Muscle of back (tissue), 13 donors: ENCODE measurements at places on chromosomes 5 and 9. TPM values are rescaled to one million over a fixed set of nuclear protein-coding genes. Genes with fewer than 3 reads are reported as not detected.

DNA sequence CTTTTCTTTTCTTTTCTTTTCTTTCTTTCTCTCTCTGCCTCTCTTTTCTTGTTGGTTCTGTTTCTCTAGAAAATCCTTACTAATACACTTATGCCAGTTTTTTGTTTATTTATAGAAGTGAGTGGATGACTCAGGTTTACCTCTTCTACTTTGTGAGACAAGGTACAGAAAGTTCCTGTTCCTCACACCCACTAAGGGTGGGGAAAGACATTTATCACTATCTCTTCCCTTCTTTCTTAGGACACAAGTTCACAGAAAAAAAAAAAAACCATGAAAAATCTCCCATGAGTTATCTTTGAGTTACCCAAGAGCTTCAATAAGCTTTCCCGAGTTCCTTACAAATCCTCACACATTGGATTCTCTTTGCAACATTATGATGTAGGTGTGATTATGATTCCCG lies 60.9 kb upstream of the CD180 start:
- no peak for DNase-seq

DNA sequence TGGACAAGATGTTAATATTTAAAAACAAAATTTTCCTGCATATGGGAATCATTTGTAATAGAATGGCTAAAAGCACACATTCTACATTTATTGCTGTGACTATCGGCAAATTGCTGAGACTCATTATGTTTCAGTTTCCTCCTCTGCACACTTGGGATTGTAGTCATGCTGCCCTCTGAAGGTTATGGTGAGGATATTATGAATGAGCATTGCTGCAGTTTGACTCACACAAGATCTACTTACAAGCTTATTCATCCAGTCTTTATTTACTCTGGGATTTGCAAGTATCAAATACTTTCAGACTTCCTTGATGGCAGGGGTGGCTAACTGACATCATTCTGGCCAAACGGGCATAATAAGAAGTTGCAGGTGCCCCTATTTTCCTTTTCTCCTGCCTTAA lies 9.5 kb upstream of the NFIL3 start:
- no peak for DNase-seq

Gene MSH3
- polyA plus RNA-seq = 10.4 TPM

DNA sequence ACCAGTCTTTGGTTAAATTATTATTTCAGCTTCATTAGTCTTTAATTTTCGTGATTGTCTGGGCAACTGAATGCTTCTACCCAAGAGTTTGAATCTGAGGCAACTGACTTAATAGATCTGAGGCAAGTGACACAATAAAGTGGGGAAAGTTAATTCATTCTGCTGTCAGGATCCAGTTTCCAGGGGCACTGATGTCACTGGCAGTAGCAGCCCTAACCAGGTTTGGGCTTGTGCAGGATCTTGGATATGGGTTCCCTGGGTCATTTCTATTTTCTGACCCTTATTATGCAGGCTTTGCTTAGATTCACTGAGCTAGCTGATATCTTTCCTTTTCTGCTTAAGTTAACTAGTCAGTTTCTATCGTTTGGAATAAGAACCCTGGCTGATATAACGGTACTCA lies 9.6 kb downstream of the SREK1IP1 start:
- no peak for DNase-seq

DNA sequence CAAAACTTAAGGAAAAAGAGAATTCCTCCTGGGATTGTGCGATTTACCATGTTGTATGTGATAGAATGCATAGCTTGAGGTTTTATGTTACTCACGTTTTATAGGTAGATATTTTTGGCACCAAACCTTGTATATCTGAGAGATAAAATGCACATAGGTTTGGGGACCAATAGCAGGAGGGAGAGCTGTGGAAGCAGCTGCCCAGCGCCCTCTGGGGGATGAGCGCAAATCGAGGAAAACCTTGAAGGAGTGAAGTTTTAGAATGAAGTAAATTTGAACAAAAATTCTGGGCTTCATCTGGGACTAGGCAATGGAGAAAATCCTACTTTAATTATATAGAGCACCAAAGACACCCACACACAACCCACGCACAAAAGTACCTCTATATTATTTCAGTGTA lies 197.0 kb downstream of the ADCY2 start:
- DNase-seq = peak; percentile 7

DNA sequence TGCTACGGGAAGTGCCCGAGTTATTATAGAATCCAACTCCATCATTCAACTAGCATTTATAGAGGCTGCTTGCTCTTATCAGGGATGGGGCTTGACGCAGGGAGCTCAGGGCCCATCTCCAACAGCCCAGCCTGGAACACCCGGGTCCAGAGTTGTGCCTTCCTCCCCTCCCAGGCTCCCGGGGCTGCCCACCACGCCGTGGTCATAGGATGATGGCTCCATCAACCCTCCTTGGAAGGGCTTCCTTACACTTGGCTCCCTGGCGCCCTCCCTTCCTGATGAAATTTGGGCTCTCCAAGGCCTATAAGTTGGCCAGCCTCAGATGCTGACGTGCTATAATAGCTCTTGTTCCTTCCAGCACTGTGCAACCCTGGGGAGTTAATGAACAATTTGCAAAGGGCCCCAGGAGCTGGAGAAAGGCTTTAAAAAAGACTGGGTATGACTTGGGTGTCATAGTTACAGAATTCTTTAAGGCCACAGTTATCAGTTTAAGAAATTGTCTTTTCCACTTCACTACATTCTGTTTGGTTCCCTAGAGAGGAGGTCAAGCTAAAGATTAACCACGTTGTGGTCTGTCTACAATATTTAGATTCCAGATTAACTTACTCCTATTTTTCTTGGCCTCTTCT lies 42.5 kb upstream of the GADD45G start:
- no peak for DNase-seq

DNA sequence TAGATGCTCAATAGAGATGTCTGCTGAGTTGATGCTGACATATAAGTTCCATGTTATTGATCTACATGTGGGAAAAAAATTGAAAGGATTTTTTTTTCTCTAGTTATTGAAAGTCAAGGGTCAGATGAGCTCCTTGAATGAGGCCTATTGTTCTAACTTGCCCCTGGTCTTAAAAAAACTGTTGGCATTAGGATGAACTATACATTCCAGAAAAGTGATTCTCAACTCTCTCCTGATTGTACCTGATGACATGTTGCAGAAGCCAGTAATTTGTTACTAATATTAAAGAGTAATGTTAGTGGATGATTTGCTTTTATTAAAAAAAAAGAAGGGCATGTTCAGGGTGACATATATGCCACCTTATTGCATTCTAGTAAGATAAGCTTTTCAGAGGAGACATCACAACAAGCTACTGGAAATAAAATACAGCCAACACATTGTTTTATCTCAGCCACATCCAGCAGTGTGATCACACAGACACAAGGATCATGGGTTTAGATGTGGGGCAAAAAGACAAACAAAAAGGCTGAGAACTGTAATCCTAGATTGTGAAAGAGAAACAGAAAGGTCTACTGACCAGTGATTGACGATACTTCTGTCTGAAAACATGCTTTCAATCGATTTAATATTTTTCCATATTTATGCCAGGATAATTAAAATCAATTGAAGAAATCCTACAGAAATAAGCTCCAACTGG lies 1314.1 kb upstream of the C9orf72 start:
- no peak for DNase-seq

DNA sequence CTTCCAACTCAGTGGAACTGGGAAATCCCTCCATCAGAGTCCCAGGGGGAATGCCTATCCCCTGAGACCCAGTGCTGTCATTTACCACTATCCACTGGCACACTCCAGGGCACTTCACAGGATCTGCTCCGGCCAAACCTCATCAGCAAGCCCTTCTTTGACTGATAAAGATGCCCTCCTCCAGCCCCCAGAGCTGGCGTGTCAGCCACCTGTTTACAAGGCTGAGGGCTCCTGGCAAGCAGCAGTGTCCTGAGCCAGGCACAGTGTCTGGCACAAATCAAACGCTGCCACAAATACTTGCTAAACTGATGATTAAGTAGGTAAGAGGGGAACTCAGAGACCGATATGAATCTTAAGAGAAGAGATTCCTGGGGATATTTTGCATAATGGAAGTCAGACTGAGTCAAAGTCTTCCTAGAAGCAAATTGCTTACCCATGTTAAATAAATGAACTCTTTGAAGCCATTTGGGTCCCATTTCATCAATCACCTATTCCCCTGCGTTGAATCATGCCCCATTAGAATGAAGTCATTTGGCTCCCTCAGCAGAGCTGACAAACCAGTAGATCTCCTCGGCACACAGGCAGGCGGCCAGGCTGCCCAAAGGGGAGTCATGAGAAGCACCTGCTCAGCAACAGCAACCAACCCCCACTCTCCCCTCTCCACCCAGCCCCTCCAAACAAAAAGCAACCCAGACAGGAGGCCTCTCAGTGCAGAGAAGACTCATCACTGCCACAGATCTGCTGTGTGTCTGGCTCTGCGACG lies 97.4 kb downstream of the CDK5RAP2 start:
- no peak for DNase-seq

Gene FOXD4L5
- 0.96 TPM for polyA plus RNA-seq

DNA sequence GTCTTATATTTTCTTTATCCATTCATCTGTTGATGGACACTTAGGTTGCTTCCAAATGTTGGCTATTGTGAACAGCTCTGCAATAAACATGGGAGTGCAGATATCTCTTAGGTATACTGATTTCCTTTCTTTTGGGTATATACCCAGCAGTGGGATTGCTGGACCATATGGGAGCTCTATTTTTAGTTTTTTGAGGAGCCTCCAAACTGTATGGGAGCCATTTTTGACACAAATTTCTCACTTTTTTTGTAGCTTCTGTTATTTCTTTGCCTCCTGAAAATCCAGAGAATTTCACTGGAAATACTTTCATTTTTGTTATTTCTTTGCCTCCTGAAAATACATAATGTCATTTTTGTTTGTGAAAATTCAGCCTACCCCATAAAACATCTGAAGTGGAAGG lies 15.0 kb upstream of the RANBP17 start:
- no peak for DNase-seq

Gene NOXA1
- 2.5 TPM for polyA plus RNA-seq

Gene ORM1
- polyA plus RNA-seq = 0.82 TPM

Gene PCDHB13
- 2.6 TPM for polyA plus RNA-seq

DNA sequence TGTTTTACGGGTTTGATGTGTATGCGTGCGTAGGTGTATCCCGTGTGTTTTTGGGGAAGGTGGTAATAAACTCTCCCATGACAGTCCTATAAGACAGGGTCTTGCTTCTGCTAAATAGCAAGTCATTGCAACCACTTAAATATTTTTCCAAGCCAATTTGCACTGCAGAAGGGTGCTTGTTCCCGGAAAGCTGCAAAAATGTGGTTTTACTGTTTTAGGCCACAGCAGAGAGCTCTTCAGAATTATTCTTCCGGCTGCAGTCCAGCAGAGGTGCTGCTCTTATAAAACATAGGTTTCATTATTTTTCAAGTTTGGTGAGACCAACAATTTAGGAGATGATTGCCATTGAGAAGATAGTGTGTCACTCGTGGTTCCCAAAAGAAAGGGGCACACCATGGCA lies 192.8 kb downstream of the NTRK2 start:
- DNase-seq = no peak

DNA sequence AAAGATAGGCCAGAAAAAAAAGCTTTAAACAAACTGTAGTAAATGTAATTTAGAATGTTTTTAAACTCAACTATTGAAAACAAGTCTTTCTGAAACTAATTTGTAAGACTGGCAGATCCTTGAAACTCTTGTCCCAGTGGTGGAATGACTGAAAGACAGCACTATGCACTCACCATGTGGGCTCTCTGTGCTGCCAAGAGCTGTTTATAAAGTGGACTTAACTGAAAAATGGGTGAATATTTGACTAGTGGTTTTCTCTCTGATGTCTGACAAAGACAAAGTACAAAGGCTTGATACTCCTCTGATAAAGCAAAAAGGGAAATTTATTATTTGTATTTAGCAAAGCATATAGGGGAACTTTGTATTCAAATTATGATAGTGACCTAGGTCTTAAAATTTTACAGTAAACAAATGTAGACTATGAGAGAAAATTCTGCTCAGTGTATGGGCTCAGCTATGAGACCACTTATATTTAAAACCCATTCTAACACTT lies 635.4 kb downstream of the NR2F1-AS1 start:
- DNase-seq = peak; percentile 6

GRCh38 chr9:110255034-110255462 lies 1.3 kb downstream of the TXN start:
- DNase-seq = no peak

DNA sequence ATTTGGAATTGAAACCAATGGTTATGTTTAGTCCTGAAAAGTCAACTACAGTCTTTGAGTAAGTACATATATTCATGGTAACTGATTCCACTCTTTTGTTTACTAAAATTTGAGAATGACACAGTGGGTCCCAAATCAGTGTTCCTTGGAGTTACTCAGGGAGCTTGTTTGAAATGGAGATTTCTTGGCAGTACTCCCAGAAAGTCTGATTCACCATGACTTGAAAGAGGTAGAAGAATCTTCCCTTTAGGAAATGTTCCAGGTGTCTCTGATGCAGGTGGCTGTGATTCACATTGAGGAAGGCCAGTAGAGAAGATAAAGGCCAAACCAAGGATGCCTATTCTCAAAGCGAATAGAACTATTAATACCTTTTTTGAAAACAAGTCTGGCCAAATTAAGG lies 1078.3 kb downstream of the CDH12 start:
- no peak for DNase-seq

Gene FRMPD1
- polyA plus RNA-seq = 11.3 TPM

Gene TMEM174
- polyA plus RNA-seq = not detected

- DNase-seq = no peak
These were observed 17.7 kb upstream of the ANKRD33B start for GRCh38 chr5:10546186-10546585.

DNA sequence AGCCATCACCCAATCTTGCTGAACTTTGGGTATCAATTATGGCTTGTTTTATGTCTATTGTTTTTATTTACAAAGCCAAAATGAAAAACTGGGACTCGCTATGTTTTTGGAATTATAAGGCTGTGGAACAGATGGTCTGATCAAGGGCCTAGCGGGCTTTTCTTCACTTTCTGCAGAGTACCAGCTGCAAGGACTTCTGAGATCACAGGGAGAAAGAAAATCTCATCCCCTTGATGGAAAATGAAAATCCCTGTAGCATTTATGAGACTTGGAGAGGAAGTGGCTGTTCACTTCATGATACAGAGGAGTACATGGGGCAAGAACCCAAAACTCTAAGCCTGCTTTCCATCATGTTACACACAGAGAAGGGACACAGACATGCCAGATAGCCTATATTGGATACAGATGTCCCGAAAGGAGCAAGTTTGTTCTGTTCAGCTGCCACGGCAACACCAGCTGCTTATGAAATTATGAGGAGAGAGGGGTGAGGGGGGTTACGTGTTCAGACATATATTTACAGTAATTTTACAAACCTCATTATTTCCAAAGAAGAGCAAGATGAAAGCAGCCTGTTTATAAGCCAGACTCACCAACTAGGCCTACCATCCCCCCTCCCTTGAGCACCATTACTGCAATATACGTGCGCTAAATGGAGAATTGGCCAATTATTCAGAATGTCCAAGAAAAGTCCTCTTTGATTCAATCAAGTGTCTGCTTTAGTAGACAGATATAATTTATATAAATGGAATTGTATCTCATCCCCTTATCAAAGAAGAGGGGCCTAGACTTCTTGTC lies 220.0 kb downstream of the MARCHF11 start:
- peak; percentile 92 for DNase-seq

Gene PDE6A
- polyA plus RNA-seq = 0.03 TPM

Gene NUTM2F
- not detected for polyA plus RNA-seq

- no peak for DNase-seq
These were observed 13.3 kb downstream of the ALDH1B1 start for GRCh38 chr9:38405785-38406184.

- DNase-seq = no peak
These were observed 43.5 kb upstream of the PCAT7 start for GRCh38 chr9:94511134-94511954.

Gene KCTD16
- polyA plus RNA-seq = 0.07 TPM
